ENCODE measurements at places on chromosomes 13 and 19. TPM values are rescaled to one million over a fixed set of nuclear protein-coding genes. Genes with fewer than 3 reads are reported as not detected.

GRCh38 chr19:29578349-29578748 is 27.7 kb upstream of the POP4 start:
- no peak for DNase-seq

Gene KLF2
- 847 TPM for total RNA-seq

Gene U2AF1L4
- 69.5 TPM for total RNA-seq

Gene RGL3
- not detected for total RNA-seq

DNA sequence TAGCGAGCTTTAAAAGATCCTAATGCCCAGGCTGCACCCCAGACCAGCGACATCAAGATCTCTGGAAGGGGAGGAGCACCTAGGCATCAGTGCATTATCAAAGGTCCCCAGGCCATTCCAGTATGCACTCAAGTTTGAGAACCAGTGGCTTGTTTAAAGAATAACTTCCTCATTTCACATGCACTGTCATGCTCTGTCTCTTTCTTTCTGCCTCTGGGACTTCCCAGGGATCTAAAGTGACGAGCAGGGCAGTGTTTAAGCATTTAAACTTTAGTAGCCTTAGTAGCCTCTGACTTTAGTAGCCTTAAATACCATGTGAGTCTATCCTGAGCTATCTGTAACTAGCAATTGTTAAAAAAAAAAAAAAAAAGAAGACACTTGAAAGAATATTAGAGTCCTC is 8.9 kb upstream of the FARP1 start:
- no peak for DNase-seq

GRCh38 chr13:40402931-40403431 is 263.5 kb downstream of the FOXO1 start:
- no peak for DNase-seq

GRCh38 chr19:43519436-43520088 is 7.4 kb downstream of the ETHE1 start:
- DNase-seq, result peak; percentile 72

Data from CD8-positive, alpha-beta T cell (primary cell).